ENCODE measurements at places on chromosomes 13 and 19.

DNA sequence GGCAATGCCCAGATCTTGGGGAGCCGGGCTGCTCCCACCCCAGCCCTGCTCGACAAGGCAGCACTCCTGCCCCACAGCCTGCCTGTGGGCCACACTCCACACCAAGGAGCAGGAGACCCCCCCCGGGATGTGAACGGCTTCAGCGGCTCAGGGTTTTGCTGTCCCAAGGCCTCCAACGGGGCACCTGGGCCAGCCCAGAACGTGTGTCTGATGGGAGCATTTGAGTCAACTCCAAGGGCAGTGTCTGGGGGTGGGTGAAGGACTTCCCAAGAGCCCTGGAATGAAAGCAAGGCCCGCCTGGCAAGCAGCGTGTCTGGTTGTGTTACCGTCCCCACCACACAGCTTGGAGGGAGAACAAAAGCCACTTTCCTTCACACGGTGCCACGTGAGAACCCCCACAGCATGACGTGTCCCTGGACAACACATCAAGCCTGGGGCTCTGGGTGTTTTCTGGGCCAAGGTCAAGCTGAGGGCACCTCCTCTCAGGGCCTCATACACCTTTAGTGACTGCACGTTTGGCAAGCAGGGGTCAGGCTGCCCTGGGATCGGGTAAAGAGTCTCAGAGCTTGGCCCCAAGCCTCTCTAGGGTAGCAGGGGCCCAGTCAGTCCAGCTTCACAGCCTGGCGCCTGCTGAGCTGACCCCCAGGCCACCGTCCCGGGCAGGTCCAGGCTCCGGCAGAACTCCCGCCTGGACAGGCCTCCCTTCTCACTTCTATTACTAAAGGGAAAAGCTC lies 6.0 kb downstream of the C13orf46 start:
- DNase-seq = no peak

GRCh38 chr19:45234089-45234869 lies 10.9 kb downstream of the EXOC3L2 start:
- DNase-seq = no peak

GRCh38 chr19:13008926-13009787 lies 13.9 kb downstream of the NFIX start:
- peak; percentile 34 for DNase-seq

DNA sequence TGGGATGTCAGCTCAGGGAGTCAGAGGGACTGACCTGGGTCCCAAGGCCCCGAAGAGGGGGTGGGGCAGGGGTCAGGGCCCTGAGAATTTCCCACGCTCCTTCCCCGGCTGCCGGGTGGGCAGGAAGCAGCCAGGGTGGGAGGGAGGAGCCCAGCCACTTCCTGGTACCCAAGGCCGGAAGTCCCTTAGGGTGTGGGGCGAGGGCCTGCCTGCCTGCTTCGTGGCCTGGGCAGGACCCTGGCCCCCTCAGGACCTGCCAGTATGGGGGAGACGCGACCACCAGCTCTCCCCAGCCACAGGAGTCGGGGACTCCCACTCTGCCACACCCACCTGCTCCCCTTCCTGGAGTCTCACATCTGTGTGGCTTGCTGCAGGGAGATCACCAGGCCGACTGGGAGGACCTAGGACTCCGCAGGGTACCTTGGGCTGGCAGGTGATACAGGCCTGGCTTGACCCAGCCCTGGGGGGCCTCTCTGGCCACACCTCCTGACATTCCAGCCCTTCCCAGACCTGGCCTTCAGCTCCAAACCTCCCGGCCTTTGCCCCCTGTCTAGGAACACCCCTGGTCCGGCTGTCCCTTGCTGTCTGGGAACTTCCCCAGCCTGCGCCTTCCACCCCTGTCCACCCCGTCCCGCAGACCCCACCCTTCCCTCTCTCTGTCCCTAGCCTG lies 9.8 kb upstream of the CIRBP start:
- no peak for DNase-seq

- DNase-seq = peak; percentile 23
Observed at GRCh38 chr19:12984683-12985048, 10.6 kb upstream of the NFIX start.
